ENCODE measurements at places on chromosomes 2 and 18.

- peak; percentile 11 for DNase-seq
Observed at GRCh38 chr18:58394602-58395425, 234.1 kb downstream of the ALPK2 start.

DNA sequence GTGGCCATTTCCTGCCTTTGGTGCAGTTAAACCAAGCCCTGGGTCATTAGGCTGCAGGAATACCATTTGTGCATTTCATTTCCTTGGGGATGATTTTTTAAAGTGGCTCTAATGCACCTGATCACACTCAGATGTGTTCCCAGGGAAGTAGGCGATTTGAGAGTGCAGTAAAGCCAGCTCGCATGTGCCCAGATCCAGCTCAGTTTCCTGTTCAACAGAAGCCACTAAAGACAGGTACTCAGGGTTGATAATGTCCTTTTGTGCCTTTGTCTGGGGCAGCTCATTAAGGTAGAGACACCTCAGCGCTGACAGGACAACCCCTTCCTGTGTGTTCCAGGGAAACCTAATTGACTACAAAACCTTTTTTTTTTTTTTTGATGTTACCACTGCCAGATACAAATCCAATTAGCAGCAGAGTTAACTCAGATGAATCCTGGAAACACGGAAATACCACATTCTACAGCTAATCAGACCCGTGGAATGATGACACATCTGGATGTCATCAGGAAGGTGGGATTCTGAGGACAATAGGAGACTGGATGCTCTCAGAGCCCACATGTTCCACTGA, 15.2 kb upstream of the CHRNA1 start:
- DNase-seq = no peak

GRCh38 chr2:3132466-3132865, 245.2 kb downstream of the EIPR1 start:
- DNase-seq = no peak

DNA sequence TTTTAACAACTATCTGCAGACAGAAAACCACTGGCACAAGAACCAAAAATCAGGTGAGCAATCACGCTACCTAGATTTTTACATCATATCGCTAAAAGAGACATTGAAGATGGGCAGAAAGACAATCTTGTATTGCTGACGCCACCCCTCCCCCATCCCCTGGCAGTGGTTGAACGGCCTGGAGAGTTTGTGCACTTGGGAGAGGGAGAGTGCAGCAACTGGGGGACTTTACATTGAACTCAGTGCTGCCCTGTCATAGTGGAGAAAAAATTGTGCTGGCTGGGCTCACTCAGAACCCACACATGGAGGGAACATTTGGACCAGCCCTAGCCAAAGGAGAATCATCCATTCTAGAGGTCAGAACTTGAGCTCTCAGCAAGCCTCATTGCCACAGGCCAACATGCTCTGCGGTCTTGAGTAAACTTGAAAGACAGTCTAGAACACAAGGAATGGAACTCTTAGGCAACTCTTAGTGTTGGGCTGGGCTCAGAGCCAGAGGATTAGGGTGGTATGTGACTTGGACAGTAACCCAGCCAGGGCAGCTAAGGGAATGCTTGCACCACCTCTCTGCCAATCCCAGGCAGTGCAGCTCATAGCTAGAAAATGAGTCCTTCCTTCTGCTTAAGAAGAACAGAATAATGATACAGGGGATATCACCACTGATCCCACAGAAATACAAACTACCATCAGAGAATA, 220.0 kb upstream of the CYP26B1 start:
- peak; percentile 52 for DNase-seq

- DNase-seq = no peak
Observed at GRCh38 chr2:83369601-83370418, 1089.3 kb downstream of the SUCLG1 start.

DNA sequence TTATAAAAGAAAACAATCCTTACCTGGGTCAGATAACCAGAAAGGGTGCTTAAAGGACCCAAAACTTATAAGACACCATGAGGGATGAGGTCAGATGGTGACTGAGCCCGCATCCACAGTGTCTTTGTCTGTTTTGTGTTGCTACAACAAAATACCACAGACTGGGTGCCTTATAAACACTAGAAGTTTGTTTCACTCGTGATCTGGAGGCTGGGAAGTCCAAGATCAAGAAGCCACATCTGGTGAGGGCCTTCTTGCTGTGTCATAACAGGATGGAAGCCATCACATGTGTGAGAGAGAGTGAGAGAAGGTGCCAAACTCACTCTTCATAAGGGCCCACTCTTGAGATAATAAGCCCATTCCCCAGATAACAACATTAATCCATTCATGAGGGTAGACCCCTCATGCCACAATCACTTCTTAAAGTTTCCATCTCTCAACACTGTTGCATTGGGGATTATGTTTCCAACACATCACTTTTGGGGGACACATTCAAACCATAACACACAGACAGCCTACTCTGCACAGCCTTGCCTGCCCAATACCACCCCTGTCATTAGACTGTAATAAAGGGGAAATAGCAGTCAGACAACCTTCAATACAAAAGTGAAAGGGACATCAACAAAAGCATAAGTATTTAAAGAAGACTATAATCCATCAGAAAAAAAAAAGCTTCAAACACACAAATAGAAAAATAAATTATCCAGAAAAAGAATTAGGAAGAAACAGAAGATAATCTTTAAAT, 249.8 kb downstream of the ANAPC1 start:
- no peak for DNase-seq

- DNase-seq = no peak
Observed at GRCh38 chr2:6926071-6926732, 9.0 kb downstream of the RNF144A start.

GRCh38 chr18:13378150-13378549, 159.6 kb downstream of the LDLRAD4 start:
- DNase-seq = no peak

DNA sequence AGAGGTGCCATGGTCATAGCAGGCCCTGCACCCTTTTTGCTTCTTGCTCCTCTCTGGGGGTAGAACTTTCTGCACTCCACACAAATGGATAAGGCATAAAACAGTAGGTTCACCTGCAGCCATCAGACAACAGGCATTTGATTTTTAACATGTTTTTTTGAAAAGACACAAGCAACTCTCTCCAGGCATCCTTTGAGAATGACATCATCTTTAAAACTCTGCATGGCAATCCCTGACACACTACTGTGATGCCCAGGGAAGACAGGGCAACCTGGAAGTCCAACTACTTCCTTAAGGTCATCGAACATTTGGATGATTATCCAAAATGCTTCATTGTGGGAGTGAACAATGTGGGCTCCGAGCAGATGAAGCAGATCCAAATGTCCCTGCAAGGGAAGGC, 82.8 kb downstream of the SKA1 start:
- DNase-seq = no peak

DNA sequence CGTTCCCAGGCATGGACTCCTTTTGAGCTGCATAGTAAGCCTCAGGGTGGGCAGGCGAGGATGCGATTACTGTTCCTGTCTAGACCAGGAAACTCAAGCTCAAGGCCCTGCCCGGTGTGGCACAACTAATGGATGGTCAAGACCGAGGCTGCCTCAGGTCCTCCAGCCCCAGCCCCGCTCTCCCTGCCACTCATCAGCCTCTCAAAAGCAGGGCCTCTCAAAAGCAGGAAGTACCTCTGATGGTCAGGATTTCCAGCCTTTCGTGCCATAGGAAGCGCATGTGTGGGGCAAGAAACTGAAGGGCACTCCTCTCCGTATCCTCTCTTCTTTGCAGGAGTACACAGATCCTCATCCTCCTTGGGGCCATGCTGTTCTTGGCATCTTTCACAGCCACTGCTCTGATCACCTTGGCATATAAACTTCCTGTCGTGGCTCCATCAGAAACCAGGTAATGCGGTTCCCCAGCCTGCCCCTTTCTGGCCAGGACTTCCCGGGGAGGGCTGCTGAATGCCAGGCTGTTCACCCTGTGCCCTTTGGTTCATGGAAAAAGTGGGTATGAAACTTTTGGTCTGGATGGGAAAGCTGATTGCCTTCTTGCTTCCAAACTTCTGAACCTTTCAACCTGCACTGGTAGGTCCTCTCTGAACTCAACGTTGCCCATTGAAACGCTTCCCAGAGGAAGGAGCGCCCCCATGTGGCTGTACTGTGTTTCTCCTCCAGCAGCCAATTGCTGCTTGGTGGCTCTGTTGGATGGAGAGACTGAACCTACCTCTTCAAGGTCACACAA, 82.8 kb upstream of the SEC11C start:
- peak; percentile 83 for DNase-seq

DNA sequence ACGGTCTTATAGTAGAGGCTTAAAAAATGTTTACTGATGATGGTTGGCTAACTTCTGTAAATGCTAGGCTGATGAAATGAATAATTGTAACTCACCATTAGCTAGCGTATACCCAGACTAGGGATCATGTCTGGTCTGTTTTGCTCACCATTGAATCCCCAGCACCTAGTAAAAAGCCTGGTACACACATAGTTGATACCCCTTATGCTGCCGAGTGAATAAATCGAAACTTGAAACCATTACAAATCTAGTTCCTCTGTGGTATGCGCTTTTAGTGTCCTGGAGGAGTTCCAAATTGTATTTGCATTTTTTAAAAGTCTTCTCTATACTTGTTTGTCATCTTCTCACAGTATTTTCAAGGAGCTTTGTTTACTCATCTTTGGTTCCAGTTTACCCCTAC, 1.3 kb downstream of the TAF1B start:
- DNase-seq = no peak

DNA sequence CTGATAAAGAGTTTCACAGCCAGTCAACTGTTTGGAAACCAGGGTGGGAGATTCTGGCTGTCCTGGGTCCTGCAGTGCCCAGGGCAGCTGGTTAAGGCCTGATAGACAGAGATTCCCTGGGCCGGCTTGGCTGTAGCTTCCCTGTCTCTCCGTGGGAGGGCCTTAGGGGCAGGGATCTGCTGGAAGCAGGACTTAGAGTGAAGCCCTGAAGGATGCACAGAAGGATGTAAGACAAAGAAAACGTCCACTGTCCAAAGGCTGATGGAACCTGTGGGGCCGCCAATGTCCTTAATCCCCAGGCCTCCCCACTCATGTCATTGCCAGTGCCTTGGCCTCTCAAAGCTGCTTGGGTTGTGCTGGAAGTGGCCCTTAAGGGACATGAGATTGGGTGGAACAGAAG, 33.0 kb downstream of the MROH2A start:
- no peak for DNase-seq

- DNase-seq = peak; percentile 47
Observed at GRCh38 chr2:214450118-214450894, 39.5 kb downstream of the VWC2L start.

GRCh38 chr18:3982541-3982940, 472.6 kb downstream of the DLGAP1 start:
- no peak for DNase-seq

GRCh38 chr2:102033031-102033749, 41.4 kb downstream of the IL1R2 start:
- DNase-seq = no peak

- DNase-seq = no peak
Observed at GRCh38 chr2:10022966-10023662, 20.2 kb upstream of the KLF11 start.

DNA sequence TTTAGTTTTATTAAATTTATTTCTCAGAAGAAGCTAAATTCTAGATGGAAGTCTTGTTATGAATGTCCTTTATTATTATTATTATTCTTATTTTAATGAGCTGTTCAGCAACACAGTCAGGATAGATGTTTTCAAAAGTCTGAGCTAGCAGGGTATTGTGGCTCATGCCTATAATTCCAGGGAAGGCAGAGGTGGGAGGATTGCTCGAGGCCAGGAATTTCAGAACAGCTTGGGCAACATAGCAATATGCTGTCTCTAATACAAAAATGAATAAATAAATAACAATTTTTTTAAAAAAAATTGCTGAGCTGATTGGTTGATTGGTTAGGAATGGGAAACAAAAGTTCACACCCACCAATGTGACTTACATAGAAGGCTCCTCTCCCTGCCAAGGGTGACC, 274.1 kb upstream of the CYRIA start:
- no peak for DNase-seq

- DNase-seq = no peak
Observed at GRCh38 chr2:240921995-240922244, 15.8 kb downstream of the CROCC2 start.

DNA sequence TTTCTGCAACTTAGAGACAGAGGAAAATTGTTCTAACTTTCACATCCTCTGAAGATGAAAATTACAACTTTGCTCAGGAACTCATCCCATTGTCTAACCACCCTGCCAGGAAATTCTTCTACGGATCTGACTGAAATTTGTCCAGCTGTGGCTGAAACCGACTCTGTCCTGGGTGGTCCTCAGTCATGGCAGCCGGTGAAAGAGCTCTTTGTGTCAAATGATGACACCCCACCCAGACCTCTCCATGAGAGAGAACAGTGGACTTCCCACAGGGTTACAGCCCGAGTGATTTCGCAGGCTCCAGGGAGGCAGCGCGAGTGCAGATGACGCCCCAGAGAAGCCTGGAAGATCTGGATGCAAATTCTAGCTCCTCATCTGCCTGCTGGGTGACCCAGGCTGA, 65.1 kb upstream of the TRIB2 start:
- DNase-seq = no peak

DNA sequence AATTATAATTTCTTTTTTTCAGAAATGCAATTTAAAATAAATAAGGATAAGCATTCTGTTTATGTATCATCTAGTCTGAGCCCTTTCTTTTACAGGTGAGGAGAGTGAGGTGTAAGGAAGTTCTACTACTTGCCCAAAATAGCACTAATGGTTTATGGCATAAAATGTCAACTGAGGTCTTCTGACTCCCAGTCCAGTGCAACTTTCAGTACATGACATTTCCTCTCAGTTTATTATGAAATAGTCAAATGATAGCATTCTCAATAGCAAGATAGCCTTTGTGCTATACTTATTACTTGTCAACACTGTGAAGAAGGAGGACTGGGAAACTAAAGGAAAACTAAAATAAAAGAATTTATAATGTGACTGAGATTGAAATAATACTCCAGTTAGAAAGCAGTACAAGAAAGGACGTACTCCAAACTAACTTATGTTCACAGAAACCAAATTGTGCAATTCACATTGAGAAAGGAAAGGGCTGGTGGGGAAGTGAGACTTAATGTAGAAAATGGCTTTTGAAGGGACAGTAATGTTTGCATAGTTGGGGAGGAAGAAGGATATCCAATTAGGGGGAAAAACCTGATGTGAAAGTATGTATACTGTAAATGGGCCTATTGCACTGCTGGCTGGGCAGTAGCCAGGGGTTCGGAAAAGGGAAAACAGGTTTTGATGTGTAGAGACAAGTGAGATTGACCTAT, 166.7 kb upstream of the ZEB2 start:
- no peak for DNase-seq

DNA sequence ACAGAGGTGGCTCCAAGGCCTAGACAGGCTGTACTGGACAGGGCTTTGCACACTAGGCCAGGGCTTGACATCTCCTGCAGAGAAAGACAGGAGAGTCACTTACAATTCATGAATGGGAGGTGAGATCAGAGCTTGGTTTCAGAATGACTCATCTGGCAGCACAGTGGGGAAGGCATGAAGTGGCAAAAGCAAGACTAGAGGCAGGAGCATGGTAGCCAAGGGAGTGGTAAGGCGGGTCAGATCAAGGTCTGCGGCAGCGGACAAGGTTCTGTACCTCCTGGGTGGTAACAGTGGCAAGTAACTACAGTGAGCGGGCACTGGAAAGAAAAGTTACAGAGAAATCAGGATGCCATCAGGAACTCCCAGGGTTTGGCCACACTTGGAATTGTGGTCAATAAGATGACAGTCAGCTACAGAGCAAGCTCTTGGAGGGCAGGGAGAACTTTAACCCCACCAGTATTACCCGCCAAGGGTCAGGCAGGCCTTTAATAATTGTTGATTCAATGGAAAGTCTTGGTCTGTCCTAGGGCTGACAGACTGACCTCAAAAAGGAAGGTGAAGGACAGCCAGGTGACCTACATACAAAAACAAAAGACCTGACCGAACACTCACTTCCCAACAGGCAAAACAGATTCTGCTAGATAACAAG, 5.7 kb downstream of the MCFD2 start:
- no peak for DNase-seq
